ENCODE measurements at places on chromosomes 16 and 17.

GRCh38 chr17:74917430-74917829 is 5.6 kb downstream of the USH1G start:
- DNase-seq, result no peak

GRCh38 chr17:57441270-57441600 is 184.9 kb downstream of the MSI2 start:
- no peak for DNase-seq

GRCh38 chr16:89178453-89179147 is 7.1 kb downstream of the CDH15 start:
- no peak for DNase-seq

GRCh38 chr17:10415161-10415560 is 6.6 kb downstream of the MYH8 start:
- DNase-seq, result no peak

GRCh38 chr16:48517493-48517892 is 92.5 kb downstream of the N4BP1 start:
- DNase-seq, result no peak

- DNase-seq, result no peak
Observed at GRCh38 chr17:42315402-42316156, 27.3 kb downstream of the STAT5A start.

DNA sequence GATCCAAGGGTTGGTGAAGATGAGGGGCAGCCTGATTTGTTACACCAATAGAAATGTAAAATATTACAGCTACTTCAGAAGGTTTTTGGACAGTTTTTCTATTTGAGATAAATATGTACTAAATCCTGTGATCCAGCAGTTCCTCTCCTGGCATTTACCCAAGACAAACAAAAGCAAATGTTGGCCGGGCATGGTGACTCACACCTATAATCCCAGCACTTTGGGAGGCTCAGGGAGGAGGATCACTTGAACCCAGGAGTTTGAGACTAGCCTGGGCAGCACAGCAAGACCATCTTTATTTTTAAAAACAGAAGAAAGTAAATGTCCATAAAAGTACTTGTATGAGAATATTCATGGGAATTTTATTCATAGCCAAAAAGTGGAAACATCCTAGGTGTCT is 64.8 kb upstream of the MRC2 start:
- DNase-seq, result no peak
